ENCODE measurements at places on chromosomes 2 and 18.

GRCh38 chr2:237258116-237258515 lies 155.8 kb downstream of the COL6A3 start:
- DNase-seq = no peak

DNA sequence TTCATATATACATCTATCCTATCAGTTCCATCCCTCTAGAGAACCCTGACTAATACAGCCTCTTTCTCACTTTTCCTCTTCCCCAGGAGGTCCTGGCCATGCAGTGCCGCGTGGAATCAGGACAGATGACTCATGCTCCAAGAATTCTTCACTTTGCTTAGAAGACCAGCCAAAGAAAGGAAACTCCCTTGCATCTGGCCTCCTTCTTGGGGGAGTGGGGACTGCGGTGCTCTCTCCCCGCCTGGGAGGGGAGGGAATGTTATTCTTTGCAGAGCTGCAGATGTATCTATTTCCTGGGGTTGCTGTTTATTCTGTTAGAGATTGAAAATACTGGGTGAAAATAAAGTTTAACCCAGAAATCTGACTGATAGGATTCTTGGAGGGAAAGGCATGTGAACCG lies 111.5 kb upstream of the SH3BP4 start:
- DNase-seq = no peak

DNA sequence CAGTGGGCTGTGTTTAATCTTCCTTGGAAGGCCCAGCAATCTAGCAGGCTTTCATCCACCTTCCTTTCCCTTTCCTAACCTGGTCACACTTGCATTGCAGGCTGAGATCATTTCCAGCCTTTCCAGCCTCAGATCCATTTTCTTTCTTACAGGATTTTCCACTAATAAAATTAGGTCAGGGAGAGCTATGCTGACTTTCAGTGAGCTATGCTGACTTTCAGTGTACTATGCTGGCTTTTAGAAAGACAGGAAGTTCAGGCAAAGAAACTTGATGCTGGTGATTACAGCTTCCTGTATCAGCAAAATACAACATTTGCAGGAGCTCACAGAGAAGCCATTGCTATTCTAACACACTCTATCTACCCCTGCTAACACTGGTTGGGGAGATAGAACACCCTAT lies 735.0 kb downstream of the CCDC85A start:
- DNase-seq = no peak

DNA sequence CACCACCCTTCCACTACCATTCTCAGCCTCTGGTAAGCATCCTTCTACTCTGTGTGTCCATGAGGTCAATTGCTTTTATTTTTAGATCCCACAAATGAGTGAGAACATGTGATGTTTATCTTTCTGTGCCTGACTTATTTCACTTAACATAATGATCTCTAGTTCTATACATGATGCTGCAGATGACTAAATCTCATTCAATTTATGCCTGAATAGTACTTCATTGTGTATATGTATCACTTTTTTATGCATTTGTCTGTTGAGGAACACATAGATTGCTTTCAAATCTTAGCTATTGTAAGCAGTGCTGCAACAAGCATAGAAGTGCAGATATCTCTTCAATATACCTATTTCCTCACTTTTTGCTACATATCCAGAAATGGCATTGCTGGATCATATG lies 733.3 kb downstream of the SUCLG1 start:
- no peak for DNase-seq

DNA sequence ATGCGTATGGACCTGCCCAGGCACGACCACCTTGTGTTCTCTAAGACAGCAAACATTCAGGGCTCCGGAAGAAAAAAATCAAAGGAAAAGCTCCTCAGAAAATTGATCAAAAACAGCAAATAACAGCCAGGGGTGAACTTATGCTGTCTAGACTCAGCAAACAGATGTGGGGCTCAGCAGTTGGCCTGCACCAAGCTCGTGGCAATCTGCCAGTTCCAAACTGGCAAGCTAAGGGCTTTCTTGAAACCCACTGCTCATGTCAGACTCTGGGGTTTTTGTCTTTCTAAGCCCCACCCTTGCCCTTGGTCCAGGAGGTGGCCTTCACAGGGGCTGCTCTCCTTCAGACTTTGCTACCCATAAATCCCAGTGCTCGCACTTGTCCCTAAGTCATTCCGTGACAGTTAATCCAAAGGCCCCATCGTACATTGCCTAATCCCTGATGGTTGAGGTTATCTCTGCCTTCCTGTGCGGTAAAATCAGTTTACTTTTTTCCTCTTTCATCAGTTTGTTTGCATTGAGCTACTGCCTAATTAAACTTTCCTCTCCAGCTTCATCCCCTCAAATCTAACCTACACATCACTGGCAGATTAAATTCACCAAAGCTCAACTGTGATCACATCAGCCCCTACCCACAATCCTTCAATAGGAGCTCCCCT lies 408.0 kb downstream of the LRATD1 start:
- DNase-seq = no peak

GRCh38 chr18:75406491-75407445 lies 20.7 kb downstream of the SMIM21 start:
- no peak for DNase-seq

Data from NCI-H526 (cell line).